Caco-2 (cell line): ENCODE measurements at places on chromosomes 11 and 22.
A peak's percentile ranks its signal among the peaks of the same experiment; 100 is the strongest.

- H3K27ac ChIP-seq, result no peak overlapping the region
- no peak overlapping the region for H3K4me3 ChIP-seq
- H3K27me3 ChIP-seq, result no peaks in the 10 kb centered on the region
- peaks cover 3% of the 10 kb centered on the region; the same call in 1 of the 2 replicates for H3K4me1 ChIP-seq
- no peak for DNase-seq
- H3K36me3 ChIP-seq, result no peaks in the 10 kb centered on the region
Observed at GRCh38 chr22:25750569-25751173, 8.7 kb downstream of the MYO18B start.

- no peak overlapping the region for H3K4me3 ChIP-seq
- H3K4me1 ChIP-seq, result no peaks in the 10 kb centered on the region
- no peaks in the 10 kb centered on the region for H3K36me3 ChIP-seq
- no peak for DNase-seq
- no peak overlapping the region for H3K27ac ChIP-seq
Observed at GRCh38 chr22:33962409-33962808, 42.1 kb upstream of the LARGE1 start.

- H3K4me3 ChIP-seq, result no peak overlapping the region
- H3K27me3 ChIP-seq, result peaks cover 4% of the 10 kb centered on the region
- DNase-seq, result no peak
- H3K27ac ChIP-seq, result no peak overlapping the region
- H3K4me1 ChIP-seq, result peaks cover 7% of the 10 kb centered on the region; the same call in 1 of the 2 replicates
Observed at GRCh38 chr11:34353881-34354280, 3.9 kb downstream of the ABTB2 start.

DNA sequence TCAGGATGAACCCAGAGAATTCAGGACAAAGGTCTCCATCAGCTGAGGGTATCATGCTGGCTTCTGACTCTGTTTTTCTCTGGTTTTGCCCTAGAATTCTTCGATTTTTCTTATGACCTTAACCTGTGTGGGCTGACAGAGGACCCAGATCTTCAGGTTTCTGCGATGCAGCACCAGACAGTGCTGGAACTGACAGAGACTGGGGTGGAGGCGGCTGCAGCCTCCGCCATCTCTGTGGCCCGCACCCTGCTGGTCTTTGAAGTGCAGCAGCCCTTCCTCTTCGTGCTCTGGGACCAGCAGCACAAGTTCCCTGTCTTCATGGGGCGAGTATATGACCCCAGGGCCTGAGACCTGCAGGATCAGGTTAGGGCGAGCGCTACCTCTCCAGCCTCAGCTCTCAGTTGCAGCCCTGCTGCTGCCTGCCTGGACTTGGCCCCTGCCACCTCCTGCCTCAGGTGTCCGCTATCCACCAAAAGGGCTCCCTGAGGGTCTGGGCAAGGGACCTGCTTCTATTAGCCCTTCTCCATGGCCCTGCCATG is 16.8 kb downstream of the SERPING1 start:
- DNase-seq, result no peak
- no peak overlapping the region for H3K27ac ChIP-seq
- no peaks in the 10 kb centered on the region for H3K27me3 ChIP-seq

GRCh38 chr22:37151401-37151800 is 1.7 kb upstream of the IL2RB start:
- H3K4me3 ChIP-seq, result no peak overlapping the region
- H3K27me3 ChIP-seq, result no peaks in the 10 kb centered on the region
- no peak for DNase-seq
- no peak overlapping the region for H3K27ac ChIP-seq

- H3K4me1 ChIP-seq, result no peaks in the 10 kb centered on the region
- DNase-seq, result no peak
- no peaks in the 10 kb centered on the region for H3K27me3 ChIP-seq
- no peaks in the 10 kb centered on the region for H3K36me3 ChIP-seq
- H3K4me3 ChIP-seq, result no peak overlapping the region
- H3K27ac ChIP-seq, result no peak overlapping the region
Observed at GRCh38 chr22:48307931-48308330, 1519.7 kb downstream of the BRD1 start.

GRCh38 chr11:63889344-63889743 is 27.6 kb downstream of the RCOR2 start:
- peaks cover 33% of the 10 kb centered on the region for H3K4me1 ChIP-seq
- H3K4me3 ChIP-seq, result peak overlapping the region; percentile 56
- no peak for DNase-seq
- no peaks in the 10 kb centered on the region for H3K27me3 ChIP-seq
- H3K36me3 ChIP-seq, result no peaks in the 10 kb centered on the region; the same call in 1 of the 2 replicates
- H3K27ac ChIP-seq, result peak overlapping the region; percentile 98

DNA sequence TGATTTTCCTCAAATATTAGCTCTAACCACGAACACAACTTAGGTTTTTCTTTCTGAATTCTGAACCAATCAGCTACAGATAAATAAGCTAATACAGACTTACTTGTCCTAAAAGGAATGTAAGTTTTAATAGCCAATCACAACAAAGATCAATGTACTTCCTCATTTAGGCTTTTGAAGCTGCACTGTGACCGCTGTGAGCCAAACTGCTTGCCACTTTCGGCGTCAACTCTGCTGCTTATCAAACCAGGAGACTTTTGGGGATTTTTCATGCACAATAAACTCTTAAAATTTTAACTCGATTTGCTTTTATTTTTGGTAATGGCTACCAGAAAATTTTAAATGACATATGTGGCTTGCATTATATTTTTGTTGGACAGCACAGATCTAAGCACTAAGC is 92.5 kb downstream of the TMPRSS5 start:
- no peak overlapping the region for H3K4me3 ChIP-seq
- DNase-seq, result no peak
- no peak overlapping the region for H3K27ac ChIP-seq
- H3K27me3 ChIP-seq, result no peaks in the 10 kb centered on the region
- H3K4me1 ChIP-seq, result no peaks in the 10 kb centered on the region; the same call in 1 of the 2 replicates
